ENCODE measurements at places on chromosomes 2 and 18.

DNA sequence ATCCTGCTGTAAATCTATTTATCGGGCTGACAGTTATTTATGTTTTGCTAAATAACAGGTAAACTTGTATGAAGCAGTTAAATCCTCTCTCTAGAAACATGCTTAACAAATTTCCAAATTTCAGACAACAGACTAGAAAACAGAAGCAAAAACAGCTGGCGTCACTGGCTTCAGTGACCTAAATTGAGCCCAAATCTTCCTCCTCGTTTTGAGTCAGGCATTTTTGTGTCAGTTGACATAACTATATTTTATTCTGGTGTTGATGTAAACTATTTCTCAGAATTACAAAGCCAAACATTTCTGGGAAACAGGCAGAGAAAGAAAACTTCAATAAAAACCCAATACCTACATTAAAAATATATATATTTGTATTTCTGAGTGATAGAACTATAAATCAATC, 21.7 kb downstream of the RBMS1 start:
- no peak for DNase-seq

GRCh38 chr2:240955306-240956170, 42.9 kb upstream of the SNED1 start:
- DNase-seq: no peak

- DNase-seq: no peak
Observed at GRCh38 chr2:43032213-43033015, 194.0 kb downstream of the ZFP36L2 start.

- DNase-seq: no peak
Observed at GRCh38 chr2:206176121-206176520, 16.4 kb downstream of the EEF1B2 start.

DNA sequence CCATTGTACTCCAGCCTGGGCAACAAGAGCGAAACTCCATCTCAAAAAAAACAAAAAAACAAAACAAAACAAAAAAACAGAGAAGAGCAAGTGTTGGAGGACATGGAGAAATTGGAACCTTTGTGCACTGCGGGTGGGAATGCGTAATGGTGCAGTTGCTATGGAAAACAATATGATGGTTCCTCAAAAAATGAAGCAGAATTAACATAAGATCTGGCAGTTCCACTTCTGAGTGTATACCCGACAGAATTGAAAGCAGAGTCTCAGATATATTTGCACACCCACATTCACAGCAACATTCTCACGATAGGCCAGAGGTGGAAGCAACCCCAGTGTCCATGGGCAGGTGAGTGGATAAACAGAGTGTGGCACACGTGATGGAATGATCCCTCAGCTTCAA, 11.0 kb upstream of the RALB start:
- no peak for DNase-seq

DNA sequence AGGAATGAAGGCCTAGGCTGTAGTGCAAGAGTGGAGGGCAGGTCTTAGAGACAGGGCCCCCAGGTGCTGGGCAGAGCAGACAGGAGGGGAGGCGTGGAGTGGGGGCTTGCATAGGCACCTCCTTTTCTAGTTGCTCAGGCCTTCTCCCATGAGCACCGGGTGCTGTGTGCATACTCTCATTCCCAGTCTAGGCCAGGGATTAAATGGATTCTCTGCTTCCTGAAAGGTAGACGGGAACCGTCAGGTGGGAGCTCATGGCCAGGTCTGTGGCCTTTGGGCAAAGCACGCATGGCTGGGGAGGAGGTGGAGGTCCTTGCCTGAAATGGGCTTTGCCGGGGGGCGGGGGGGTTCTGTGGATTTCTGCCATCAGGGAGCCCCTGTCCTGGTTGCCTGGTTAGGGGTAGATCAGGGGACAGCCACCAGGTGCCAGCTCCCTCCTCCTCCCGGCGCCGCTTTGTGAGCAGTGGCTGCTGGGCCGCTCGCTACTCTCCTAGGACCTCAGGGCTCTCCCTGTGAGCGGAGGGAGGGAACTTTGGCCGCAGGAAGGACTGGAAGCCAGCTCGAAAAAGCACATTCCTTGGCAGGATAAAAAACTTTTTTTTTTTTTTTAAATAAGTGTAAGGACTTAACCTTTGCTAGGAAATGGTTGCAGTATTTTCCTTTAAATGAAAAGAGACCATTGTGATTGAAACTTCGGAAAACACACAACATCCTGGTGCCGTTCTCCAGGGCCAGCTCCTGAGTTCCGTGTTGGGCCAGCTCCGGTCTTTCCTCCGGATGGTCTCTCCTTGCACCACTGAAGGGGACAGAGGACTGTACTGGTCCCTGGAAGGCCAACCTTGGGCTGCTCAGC, 82.8 kb upstream of the HAAO start:
- DNase-seq: no peak

- no peak for DNase-seq
Observed at GRCh38 chr2:101630224-101630949, 67.1 kb upstream of the MAP4K4 start.

- peak; percentile 5 for DNase-seq
Observed at GRCh38 chr2:224401641-224402342, at the start of gene FAM124B. TSS of gene FAM124B (minus strand) at chr2:224402107. CDS start at chr2:224401768, 339 bp downstream.

- DNase-seq: no peak
Observed at GRCh38 chr2:225326969-225327368, 72.5 kb upstream of the NYAP2 start.

Data from stimulated activated CD4-positive, alpha-beta T cell treated with anti-CD3 and anti-CD28 coated beads, Interleukin-15, amount 100 ng/mL, for 1 hour (primary cell).